SJSA1 (cell line): ENCODE measurements at places on chromosomes 1 and 21. TPM values are rescaled to one million over a fixed set of nuclear protein-coding genes. Genes with fewer than 3 reads are reported as not detected.

GRCh38 chr1:102241431-102242338 lies 245.0 kb upstream of the OLFM3 start:
- no peaks in the 10 kb centered on the region for H3K4me1 ChIP-seq
- no peaks in the 10 kb centered on the region for H3K27me3 ChIP-seq
- no peaks in the 10 kb centered on the region for H3K36me3 ChIP-seq

DNA sequence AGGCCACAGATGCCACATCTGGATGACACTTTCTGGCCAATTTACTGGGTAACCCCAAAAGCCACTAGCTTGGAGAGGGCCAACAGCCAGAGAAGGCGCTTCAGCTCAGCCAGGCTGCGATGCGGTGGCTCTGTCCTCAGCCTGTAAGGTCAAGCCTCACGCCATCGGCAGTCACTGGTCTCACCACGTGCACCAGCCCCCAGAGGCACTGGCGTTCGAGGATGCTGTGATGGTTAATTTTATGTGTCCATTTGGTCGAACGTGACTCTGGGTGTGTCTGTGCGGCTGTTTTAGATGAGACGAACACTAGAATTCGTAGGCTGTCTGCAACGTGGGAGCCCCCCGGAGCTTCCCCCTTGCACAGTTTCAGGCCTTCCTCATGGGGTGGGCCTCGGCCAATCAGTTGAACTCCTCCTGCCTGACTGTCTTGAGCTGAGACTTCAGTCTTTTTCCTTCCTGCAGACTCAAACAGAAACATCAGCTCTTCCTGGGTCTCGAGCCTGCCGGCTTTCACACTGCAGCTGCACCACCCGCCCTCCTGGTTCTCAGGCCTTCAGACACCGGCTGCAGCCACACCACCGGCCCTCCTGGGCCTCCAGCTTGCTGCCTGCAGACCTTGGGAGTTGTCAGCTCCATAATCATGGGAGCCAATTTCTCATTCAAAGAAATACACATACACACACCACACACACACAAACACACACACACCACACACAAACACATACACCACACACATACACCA lies 41.6 kb upstream of the SLC45A1 start:
- DNase-seq, result no peak
- no peak overlapping the region for H3K27ac ChIP-seq
- no peaks in the 10 kb centered on the region for H3K27me3 ChIP-seq
- no peak overlapping the region for H3K4me3 ChIP-seq
- no peaks in the 10 kb centered on the region for H3K4me1 ChIP-seq

- no peaks in the 10 kb centered on the region for H3K27me3 ChIP-seq
- no peak overlapping the region for H3K27ac ChIP-seq
- DNase-seq, result no peak
- peaks cover 12% of the 10 kb centered on the region for H3K36me3 ChIP-seq
- H3K4me3 ChIP-seq, result no peak overlapping the region
These were observed 28.2 kb downstream of the TFB2M start for GRCh38 chr1:246537887-246538286.

GRCh38 chr1:160078512-160079195 lies 2.7 kb upstream of the KCNJ9 start:
- no peak for DNase-seq
- H3K36me3 ChIP-seq, result no peaks in the 10 kb centered on the region
- H3K4me3 ChIP-seq, result no peak overlapping the region
- no peak overlapping the region for H3K27ac ChIP-seq

Gene KRTAP22-2
- not detected in 2 replicates for total RNA-seq

Gene TACSTD2
- not detected in 2 replicates for total RNA-seq

Gene RPS27
- total RNA-seq, result 1,681 and 2,337 TPM in 2 replicates

Gene XCL2
- not detected in 2 replicates for total RNA-seq

Gene SPRR2B
- not detected in 2 replicates for total RNA-seq

Gene CD84
- total RNA-seq, result not detected in 2 replicates

Gene BTBD8
- 1.1 and 5.1 TPM in 2 replicates for total RNA-seq
